ENCODE measurements at places on chromosomes 3 and 15.

GRCh38 chr3:3110749-3111361, 681 bp upstream of the IL5RA start:
- no peak overlapping the region for H3K4me3 ChIP-seq
- H3K4me1 ChIP-seq: no peaks in the 10 kb centered on the region
- H3K36me3 ChIP-seq: no peaks in the 10 kb centered on the region

GRCh38 chr15:96038650-96039049, 291.9 kb upstream of the NR2F2 start:
- no peak overlapping the region for H3K4me3 ChIP-seq
- no peaks in the 10 kb centered on the region for H3K36me3 ChIP-seq
- peaks cover 16% of the 10 kb centered on the region for H3K4me1 ChIP-seq

DNA sequence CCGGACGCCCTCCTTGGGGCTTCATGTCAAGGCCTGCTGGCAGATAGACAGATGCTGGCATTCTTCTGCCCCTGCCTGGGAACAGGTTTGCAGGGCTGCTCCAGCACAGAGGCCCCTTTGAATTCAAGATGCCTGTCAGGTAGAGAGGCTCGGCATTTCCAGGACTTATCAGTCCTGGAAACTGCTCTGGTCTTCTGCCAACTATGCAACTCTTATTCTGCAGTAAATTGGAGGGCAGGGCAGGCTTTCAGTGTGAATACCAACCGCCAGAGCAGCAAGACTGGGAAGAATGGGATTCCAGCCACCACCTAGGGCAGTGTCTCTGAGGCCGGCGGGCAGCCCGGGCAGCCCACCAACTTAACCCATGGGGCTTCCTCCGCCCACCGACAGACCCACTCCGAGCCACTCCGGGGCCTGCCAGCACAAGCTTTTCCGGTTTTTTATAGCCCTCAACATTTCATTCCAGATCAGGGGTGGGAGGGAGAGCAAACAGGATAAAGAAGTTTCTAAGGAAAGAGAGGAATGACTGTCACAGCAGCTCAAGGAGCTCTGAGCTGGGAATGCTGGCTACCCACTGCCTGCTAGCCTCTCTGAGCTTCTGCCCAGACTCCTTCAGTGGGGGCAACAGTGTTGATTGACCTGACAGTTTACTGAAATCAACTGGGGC, 140.9 kb downstream of the NTRK3 start:
- no peak overlapping the region for H3K27ac ChIP-seq
- H3K4me3 ChIP-seq: no peak overlapping the region
- no peaks in the 10 kb centered on the region for H3K36me3 ChIP-seq
- H3K4me1 ChIP-seq: 0 out of 2 replicates have a peak, but pooled peaks cover 3% of the 10 kb centered on the region

- no peak overlapping the region for H3K4me3 ChIP-seq
- H3K27me3 ChIP-seq: peaks cover 4% of the 10 kb centered on the region
- no peak overlapping the region for H3K27ac ChIP-seq
- DNase-seq: no peak
Observed at GRCh38 chr15:101437209-101437608, 52.3 kb downstream of the PCSK6 start.

DNA sequence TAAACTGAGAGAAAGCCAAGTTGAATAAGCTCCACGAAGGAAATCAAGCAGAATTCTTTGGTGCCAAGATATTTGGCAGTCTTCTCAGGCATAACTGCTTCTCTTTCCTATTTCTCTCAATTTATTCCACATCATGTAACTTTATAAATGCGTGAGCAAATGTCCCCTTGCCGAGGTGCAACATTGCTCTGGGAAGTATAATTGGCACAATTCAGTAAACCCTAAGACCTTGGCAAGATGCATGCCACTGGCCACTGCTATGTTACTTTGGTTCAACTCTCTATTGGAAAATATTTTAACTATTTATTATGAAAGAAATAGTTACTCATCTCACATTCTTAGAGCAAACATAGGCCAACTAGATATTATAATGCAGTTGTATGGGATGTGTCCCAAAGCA, 170.2 kb downstream of the SUCNR1 start:
- H3K36me3 ChIP-seq: no peaks in the 10 kb centered on the region
- DNase-seq: no peak
- no peaks in the 10 kb centered on the region for H3K4me1 ChIP-seq
- no peak overlapping the region for H3K27ac ChIP-seq
- H3K4me3 ChIP-seq: no peak overlapping the region
- H3K27me3 ChIP-seq: no peaks in the 10 kb centered on the region
